Stimulated activated CD4-positive, alpha-beta T cell treated with anti-CD3 and anti-CD28 coated beads, Interleukin-15, amount 100 ng/mL, for 24 hours (primary cell): ENCODE measurements at places on chromosomes 5 and 9.

DNA sequence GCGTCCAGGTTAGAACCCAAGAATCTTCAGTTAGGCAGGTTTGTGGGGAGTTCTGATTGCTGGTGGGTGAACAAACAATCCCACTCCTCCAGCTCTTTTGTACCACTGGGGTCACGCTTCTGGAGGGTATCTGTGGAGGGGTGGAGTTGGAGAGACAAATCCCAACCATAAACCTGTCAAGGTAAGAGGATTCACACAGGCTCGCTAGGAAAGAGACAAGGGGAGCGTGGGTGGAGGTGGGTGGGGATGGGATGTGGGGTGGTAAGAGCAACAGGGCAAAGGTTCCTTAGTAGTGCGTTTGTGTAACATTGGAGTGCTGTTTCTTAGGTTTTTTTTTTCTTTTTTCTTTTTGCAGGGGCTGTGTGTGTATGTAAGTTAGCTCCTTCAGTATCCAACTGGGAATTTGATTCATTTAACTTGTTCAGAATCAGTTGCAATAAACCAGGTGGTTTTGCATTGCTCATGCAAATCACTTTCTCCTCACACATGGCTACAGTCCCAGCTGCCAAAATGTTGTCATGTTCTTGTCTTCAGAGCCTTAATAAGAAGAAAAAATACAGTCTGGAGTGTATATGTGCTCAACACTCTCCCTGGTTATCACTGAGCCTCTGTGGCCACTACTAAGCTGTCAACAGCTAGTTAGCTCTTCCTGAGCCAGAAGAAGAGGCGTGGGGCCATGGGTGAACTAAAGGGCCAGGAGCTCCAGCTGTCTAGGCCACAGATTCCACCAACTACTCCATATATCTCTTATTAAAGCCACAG is 164.0 kb upstream of the RAD23B start:
- DNase-seq, result no peak

DNA sequence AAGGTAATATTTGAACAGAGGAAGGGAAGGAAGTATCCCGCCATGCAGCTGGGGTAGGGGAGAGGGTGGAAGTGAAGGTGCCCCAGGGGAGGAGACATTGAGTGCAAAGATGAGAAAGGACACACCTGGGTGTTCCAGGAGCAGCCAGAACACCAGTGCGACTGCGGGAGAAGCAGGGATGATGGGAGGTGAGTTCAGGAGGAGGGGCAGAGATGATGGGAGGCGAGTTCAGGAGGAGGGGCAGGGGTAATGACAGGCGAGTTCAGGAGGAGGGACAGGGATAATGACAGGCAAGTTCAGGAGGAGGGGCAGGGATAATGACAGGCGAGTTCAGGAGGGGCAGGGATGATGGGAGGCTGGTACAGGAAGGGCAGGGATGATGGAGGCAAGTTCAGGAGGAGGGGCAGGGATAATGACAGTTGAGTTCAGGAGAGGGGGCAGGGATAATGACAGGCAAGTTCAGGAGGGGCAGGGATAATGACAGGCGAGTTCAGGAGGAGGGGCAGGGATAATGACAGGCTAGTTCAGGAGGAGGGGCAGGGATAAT is 17.2 kb upstream of the SPOCK1 start:
- no peak for DNase-seq

DNA sequence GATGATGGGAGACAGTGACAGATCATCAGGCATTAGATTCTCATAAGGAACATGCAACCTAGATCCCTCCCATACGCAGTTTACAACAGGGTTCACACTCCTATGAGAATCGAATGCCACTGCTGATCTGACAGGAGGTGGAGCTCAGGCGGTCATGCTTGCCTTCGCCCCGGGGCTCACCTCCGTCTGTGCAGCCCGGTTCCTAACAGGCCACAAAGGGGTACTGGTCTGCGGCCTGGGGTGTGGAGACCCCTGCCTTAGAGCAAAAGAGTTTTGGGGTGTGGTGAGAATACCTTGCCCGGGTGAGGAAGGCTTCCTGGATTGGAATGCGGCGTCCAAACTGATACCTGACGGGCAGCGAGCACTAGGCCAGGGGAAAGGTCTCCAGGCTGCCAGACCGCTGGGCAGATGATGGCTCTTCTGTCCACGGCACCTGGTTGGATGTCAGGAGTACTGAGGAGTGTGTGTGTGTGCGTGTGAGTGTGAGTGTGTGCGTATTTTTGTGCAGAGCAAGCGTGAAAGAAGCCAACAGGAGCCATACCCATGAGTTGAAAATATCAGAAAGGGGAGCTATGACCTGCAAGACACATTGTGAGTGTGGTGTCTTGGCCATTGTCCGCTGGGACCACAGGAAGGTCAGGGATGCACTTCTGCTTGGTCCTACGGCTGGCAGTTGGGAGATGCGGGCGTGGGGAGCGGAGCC is 55.4 kb downstream of the ACER2 start:
- DNase-seq, result no peak

- DNase-seq, result no peak
Measured at GRCh38 chr5:163995206-163995605, 489.8 kb downstream of the MAT2B start.

DNA sequence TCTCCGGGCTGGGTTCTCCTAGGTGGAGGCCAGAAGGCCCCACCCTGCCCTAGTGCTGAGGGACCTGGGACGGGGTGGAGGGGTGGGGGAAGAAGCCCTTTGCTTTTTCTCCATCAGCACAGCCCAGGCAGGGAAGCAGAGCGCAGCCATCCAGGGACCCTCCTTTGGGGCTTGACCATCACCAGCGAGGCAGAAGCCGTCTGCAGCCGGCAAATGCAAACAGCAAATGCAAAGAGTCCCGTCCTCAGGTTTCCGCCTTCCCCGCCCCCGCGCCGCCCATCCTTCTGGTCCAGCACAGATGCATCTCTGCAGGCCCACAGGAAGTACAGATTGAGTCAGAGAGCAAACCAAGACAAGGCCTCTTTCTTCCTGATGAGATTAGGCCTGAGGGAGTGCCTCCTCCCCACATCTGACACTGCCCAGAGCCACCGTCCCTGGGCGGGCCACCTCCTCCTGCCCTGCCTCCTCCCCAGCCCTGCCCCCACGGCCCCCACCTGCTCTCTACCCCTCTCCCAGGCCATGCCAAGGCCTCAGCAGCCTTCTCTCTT is 23.4 kb downstream of the CORO2A start:
- peak; percentile 57 for DNase-seq

- no peak for DNase-seq
Measured at GRCh38 chr9:104287253-104287878, 193.3 kb downstream of the SMC2 start.

DNA sequence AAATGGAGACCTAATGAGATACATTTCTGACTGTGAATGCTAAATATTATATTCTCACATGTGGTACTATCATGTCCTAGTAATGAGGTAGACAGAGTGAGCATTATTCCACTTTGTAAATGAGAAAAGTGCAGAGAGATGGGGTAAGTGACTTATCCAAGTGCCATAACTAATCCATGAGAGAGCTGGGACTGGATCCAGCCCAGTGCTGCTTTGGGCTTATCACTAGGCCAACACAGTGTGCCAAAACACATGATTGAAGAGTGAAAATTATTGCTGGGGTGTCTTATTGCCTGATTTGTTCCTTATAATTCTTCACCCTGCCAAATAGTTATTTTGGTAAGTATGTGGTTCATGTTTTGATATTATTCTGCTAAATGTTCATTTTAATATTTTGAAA is 442.2 kb upstream of the GRAMD2B start:
- no peak for DNase-seq

- no peak for DNase-seq
Measured at GRCh38 chr9:124373851-124374250, 41.4 kb downstream of the PSMB7 start.

DNA sequence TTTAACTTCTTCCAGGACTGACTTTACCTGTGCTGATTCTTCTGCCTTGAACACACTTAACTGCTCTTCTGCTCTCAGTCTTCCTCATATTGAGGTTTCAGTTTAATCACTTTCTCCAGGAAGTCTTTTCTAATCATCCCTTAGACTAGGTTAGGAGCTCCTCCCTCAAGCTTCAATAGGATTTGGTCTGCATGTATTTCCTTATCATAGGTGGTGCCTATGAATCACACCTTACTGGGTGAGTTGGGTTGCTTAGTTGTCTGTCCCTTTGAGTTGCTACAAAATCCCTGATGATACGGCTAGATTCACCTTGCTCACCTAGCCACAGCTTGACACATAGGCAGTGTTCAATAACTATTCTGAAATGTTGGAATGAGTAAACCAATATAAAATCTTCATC is 164.4 kb downstream of the DNAH5 start:
- DNase-seq, result no peak

GRCh38 chr5:157558041-157558595 is 17.5 kb downstream of the ADAM19 start:
- DNase-seq, result no peak

- DNase-seq, result no peak
Measured at GRCh38 chr9:35912791-35913400, 3.6 kb downstream of the SPAAR start.

- no peak for DNase-seq
Measured at GRCh38 chr9:37010180-37010579, 23.9 kb downstream of the PAX5 start.

DNA sequence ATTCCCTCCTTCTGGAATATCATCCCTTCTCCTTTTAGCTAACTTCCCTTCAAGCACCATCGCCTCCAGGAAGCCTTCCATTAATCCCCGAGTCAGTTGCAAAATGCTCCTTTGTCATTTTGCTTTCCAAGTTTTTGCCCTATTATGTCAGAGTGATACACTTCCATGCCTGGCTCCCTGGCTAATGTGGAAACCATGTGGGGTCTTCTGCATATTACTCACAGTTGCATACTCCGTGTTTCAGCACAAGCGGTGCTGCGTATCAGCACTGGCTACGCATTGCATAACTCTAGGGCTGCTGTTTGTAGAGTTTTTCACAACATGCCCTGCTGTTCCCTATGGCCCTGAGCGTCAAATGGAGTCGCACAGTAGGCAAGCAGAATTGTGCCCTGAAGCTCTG is 1.9 kb downstream of the TEX53 start:
- DNase-seq, result no peak

DNA sequence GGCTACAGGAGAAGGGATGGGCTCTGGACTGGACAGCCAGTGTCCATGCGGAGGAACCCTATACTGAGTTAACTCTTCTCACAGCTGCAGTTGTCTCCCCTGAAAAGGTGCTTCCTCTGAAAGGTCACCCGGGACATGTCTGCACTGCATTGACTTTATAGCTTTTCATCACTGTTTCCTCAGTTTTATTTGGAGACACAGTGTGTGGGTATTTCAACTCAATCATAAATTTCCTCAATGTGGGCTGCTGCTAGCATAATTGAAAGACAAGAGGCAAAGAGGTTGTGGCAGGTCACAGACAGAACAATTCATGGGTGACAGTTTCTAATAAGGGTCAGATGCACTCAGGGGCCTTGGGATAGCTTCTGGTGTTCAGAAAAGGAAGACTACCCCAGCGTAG is 336.8 kb downstream of the KDM4C start:
- DNase-seq, result no peak

GRCh38 chr9:137497921-137498719 is 39.0 kb upstream of the NSMF start:
- DNase-seq, result no peak

DNA sequence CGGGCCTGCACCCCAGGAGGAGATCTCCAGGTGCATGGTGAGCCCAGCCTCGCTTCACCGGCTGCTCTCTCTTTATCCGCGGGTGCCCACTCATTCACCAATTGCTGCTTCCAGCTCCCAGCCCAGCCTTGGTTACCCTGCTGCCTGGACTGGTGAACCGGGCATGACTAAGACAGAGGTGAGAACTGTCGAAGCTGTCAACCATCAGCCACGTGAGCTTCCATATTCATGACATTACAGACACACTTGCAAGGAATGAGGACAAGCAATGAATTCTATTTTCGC is 220.5 kb downstream of the ROR2 start:
- no peak for DNase-seq

DNA sequence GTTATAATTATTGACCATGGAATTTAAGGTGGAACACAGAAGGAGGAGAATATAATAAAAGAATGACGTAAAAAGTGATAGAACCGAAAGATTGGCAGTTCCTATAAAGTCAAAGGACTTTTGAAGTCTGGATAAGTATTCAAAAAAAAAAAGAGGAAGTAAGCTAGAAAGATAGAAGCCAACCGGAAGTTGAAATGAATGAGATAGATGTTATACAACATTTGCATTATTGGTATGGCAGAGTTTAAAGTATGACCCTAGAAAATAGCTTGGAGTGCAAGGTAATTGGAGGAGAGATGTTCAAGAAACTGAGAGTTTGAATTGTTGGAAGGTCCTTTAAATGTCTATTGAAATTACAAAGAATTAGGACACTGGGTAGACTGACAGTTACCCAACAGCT is 293.6 kb downstream of the FER start:
- DNase-seq, result no peak

- DNase-seq, result no peak
Measured at GRCh38 chr9:84699984-84700383, 30.5 kb downstream of the NTRK2 start.

DNA sequence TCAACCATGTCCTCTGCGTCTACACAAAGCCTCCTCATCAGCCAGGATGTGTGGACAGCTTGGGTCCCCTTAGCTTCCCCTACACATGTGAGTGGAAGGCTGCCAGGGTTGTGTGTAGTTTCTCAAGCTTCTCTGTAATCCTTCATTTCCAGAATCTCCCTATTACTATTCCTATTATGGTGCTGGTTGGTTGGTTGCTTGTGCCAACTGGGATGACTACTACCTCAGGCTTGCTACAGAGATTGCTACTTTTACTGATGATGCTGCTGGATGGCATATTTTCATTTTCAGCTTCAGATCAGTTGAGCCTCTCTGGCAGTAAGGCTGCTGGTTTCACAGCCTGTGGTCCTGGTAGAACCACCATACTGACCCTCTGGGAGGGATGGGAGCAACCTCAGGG is 39.9 kb downstream of the ATG10 start:
- DNase-seq, result no peak

- DNase-seq, result peak; percentile 25
Measured at GRCh38 chr5:73796164-73797131, 170.5 kb downstream of the ARHGEF28 start.

DNA sequence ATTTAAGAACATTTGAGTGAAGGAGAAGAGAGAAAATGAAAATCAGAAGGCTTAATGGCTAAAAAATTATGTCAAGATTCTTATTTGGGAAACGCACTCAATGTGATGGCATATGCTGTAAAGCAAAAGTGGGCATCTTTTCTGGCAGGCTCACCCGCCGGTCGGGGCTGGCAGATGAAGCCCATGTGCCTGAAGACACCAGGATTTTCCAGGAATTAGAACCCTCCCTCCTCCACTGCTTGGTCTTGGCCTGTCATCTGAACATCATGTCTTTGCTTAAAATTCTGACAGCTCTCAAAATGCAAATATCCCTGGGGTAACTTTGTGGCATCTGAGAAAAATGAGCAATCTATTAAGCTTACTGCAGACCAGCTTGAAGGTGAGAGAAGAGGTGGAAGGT is 337.9 kb downstream of the IRX1 start:
- DNase-seq, result no peak
